ENCODE measurements at places on chromosomes 7 and 10. TPM values are rescaled to one million over a fixed set of nuclear protein-coding genes. Genes with fewer than 3 reads are reported as not detected.

The CYP26A1 gene
- total RNA-seq = 2.7 TPM

The SRRM3 gene
- 6.1 TPM for total RNA-seq

The NEUROD6 gene
- total RNA-seq = not detected

The PRTFDC1 gene
- total RNA-seq = 23.8 TPM

The PAX4 gene
- not detected for total RNA-seq

The EGFR gene
- 105 TPM for total RNA-seq

The SYT15 gene
- 2.8 TPM for total RNA-seq

The FAM13C gene
- 0.28 TPM for total RNA-seq

The ZNF804B gene
- not detected for total RNA-seq

The ANKRD1 gene
- total RNA-seq = 7.0 TPM

The RNF32 gene
- total RNA-seq = 1.2 TPM

The CYP3A5 gene
- 1.5 TPM for total RNA-seq

The NUTM2D gene
- 1.5 TPM for total RNA-seq

Data from A549 treated with DMSO at 1 μM for 4 hours (cell line).